ENCODE measurements at places on chromosomes 4 and X. TPM values are rescaled to one million over a fixed set of nuclear protein-coding genes. Genes with fewer than 3 reads are reported as not detected.

GRIA3 gene
- total RNA-seq = not detected

EMCN gene
- total RNA-seq = not detected

GRCh38 chr4:2963966-2964471, 648 bp downstream of the GRK4 start:
- DNase-seq = peak; percentile 81

DNA sequence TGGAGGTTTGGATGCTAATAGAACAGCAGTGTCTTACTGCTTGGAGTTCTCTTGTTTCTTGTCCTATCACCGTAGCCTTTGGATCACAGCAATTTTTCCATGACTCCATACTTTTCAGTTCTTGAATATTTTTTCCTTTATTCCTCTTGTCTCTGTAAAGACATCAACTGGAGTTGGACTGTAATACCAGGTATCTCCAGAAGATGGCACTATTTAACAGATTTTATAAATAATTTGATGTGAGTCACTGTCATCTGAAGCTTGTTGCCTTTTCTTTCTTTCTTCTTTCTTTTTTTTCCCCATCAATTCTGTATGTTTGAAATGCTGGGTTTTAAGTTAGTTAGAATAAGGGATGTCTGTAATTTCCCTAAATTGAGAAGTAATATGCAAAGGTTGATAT, 24.1 kb downstream of the HPRT1 start:
- DNase-seq = peak; percentile 73

DNA sequence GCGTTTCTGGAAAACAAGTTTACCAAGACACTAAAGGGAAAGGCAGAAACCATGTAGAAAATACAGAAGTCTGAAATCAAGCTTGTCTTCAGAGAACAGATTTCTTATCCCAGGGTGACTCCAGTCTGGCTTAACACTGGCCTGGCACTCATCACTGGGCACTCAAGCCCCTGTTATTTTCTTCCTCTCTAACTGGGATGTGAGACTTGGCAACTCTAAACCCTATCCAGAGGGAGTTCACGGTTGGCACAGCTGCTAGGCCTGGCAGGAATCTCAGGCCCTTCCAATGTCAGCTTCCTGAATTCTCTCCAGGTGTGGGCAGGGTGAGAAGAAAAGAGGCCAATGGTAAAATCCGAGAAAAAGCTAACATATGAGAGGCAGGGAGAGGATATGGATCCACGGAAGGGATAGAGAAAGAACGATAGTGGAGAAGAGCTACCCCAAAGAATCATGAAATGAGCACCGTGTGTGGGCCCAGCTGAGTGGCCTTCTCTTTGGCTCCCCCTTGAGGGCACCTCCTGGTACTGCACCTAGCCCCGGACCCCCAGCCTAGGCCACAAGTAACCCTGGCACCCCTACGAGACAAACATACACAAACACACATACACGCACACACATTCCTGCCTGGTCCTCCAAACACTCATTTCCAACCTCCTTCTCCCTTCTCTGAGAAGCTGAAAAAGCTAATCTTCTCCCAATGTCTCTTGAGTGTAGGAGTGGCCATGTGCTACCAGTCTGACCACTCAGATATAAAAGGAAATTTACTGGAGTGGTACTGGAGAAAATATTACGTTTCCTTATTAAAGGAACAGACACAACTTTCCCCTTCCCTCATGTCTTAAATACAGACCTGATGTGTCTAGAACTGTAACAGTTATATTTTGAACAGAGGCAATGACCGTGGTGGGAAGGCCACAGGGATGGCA, 16.6 kb upstream of the PTCHD1 start:
- peak; percentile 77 for DNase-seq

- DNase-seq = no peak
These were observed 385.9 kb upstream of the MAD2L1 start for GRCh38 chr4:120452536-120452935.

Measured in Karpas-422 (cell line).